Stimulated activated naive B cell treated with anti-CD40 and anti-IgM and Interleukin-4, amounts not matched to agents 10 μg/mL and 1 μg/mL and 100 μg/mL, for 72 hours (primary cell): ENCODE measurements at places on chromosomes 7 and 10.

DNA sequence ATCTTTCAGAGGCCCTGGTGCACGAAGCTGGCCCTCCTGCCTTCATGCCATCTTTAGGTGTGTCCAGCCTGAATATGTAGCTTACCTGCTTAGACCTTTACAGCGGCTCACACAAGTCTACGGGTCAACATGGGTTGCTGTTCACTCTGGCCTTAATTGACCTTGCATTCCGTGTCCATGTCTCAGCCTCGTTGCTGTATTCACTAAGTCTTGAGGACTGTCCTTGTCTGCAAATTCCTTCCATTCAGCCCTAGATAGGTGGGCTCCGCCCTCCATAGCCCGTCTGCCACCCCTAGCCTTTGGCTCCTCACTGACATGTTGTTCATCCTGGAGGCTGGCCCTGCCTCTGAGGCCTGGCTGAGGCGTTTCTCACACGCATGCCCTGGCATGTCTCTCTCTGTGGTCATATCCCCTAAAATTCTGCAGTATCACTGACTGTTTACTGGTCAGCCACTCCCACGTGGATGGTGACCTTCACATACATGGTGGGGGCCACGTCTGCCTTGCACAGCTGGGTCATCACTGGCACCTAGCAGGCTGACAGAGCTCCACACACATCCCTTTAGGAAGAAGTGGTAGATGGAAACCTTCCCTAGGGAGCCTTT is 394.1 kb upstream of the MKI67 start:
- no peak for DNase-seq

DNA sequence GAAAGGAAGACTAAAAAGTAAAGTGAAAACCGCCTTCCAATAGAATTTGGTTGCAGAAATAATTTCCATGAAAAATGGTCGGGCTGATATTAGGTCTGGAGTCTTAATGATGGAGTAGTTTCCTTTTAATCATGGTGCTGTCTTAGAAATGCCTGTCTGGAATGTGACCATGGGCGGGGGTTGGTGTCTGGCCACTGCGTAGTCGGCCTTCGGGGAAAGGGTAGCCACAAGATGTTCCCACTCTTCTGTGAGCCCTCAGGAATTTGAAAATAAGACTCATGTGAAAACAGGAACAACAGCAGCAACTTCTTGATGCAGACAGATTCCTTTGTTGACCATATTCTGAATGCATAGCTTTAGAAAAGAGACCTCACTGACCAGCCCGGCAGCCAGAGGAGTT is 176.8 kb downstream of the KIAA1217 start:
- no peak for DNase-seq

DNA sequence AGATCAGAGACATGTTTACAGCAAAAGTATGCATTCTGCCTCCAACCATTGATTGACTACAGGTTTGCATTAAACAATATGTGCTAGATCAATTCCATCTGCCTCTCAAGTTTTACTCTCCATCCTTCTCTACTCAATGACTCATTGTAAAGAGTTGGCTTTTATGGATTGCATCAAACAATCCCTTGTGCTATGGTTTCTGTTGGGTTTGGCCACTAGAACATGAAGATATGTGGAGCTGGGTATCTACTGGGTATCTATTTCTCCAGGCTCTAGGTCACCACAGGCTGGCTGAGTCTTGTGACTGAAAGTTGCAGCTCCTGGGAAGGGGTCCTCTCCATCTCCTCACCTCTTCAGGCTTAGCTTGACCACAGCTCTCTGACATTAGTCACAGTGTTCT is 204.7 kb downstream of the DGKI start:
- DNase-seq, result no peak

DNA sequence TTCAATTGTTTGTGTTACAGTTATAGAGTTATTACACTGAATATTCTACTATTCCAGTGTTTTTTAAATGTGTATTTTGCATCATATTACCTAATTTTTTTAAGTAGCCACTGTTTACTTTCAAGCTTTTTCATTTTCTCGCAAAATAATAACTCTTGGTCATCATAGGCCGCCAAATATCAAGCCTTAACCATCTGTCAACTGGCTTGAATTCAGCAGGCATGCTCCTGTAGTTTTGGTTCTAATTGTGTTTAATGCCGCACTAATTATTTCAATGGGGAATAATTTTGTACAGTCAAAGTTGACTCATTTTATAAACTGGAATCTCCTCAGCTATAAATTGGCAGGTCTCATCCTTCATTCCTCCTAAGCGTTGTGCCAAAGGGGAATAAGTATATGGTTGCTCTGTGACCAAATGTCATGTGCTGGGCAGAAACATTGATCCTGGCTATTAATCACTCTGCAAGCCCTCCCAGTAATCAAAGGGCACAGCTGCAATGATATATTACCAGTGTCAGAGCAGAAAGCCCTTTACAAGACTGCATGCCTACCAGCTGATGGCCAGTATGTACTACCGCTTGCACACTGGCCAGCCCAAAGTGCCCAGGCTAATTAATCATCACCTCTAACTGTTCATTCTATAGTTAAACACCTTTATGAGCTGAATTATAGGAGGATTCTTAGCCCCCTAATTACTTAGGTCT is 74.8 kb downstream of the SKAP2 start:
- DNase-seq, result no peak

DNA sequence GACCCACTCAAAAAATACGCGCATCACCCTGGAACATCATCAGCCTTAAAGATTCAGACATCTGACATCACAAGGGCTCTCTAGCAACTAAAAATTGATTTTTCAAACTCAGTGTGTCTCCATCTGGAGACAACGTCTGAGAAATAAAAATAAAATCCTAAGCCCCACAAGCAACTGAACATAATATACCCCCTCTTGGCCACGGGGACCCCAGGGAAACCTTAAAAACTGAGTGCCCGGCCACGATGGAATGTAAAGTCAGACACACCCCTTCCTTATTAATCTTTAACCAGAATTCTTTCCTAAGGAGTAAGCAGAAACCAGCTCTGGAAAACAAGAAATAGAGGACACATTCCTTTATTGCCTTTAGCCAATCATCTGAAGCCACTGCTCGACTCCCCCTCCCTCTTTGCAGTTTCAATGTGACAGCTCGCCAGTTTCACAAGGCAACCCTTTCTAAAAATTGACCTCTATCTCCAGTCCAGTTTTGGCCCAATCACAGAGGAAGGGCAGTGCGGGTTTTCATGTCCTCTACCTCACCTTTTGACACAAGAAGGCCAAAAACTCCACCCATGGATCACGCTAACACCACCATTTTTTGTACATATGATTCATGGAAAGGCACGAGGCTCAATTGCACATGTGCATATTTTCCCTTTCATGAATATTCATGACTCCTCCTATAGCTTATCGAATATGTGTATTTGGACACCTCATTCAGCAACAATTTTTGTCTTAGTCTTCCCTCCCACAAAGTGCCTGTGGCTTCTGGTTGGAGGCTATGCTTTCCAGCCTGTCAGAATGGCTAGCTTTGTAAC is 24.2 kb downstream of the IFIT3 start:
- DNase-seq, result no peak

- no peak for DNase-seq
These were observed 29.3 kb upstream of the NCAPG2 start for GRCh38 chr7:158733775-158734494.

DNA sequence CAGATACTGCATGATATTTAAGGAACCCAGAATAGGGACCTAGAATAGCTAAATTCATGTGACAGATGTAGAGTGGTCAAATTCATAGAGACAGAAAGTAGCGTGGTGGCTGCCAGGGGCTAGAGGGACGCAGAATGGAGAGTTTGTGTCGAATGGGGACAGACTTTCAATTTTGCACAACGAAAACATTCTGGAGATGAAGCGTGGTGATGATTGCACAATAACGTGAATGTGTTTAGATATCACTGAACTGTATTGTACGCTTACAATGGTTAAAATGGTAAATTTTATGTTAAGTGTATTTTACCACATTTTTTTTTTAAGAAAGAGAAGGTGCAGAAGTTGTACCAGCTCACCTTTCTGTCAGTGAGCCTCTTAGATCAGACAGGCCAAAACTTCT is 137.8 kb upstream of the TNS3 start:
- no peak for DNase-seq

GRCh38 chr7:23115991-23116390 is 10.4 kb downstream of the KLHL7 start:
- DNase-seq, result no peak

GRCh38 chr10:45582386-45582781 is 90.2 kb downstream of the ZFAND4 start:
- no peak for DNase-seq

DNA sequence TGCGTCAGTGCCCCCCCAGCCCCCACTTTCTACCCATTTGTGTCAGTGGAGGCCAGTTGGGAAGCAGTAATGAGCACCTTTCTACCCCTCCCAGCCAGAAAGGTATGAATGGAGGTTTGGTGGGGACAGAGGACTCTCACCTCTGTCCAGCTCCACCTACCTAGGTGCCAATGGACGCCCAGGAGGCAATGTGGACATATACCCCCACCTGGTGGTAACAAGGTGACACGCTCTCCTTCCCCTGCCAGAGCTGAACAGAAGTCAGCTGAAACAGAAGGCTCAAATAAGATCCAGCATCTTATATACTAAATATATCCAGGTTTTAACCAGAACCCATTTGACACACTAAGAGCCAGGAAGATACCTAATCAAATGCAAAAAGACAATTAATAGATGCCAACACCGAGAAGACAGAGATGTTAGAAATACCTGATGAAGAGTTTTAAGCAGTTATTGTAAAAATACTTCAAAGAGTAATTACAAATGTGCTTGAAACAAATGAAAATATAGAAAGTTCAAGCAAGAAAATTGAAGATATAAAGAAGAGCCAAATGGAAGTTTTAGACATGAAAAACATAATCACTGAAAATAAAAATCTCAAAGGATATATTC is 18.4 kb upstream of the SORCS3 start:
- no peak for DNase-seq

DNA sequence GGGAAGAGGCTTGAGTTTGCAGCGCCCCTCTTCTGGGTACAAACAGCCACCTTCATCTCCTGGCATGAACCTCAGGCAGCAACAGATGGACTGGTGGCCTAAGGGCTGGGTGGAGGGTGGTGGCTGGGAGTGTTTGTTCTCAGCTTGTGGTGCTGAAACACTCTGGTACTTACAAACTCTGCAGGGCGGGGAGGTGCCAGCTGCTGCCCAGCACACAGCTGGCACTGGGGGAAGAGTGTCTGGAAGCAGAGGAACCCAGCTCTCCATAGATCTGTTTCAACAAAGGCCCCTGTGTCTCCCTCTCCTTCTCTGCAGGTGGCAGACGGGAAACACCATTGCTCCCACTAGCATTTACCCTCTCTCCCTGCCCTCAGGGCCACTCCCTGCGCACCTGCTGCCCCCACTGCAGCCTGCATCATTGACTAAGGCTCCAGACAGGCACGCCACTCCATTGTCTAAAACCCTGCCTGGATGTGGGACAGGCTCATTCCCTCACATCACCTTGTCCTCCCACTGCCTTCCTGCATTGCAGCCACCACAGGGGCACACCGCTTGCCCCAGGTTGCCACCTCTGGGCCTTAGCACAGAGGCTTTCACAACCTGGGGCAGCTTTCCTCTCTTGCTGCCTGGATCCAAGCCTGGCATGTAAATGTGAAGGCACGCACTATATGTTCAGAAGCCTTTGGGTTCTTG is 6.5 kb downstream of the ARHGAP22 start:
- DNase-seq, result no peak

- DNase-seq, result no peak
These were observed 2.7 kb upstream of the HERPUD2 start for GRCh38 chr7:35697414-35698175.

GRCh38 chr7:150848111-150848510 is 4.2 kb upstream of the AOC1 start:
- DNase-seq, result no peak

DNA sequence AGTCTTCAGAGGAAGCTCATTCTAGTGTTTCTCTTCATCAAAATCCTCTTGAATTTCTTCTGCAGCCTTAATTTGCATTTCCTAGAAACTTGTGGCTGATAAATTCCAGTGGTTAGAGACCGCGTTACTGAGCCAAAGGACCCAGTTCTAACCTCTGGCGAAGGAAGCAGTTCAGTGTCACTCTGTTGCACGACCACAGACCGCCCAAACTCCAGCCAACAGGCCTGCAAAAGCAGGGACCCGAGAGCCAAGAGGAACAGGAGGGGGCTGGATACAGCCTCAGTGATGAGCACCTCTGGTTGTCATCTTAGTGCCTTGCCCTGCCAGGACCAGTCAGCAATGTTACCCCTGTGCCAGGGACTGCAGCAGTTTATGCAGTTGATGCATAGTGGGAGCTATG is 70.0 kb downstream of the AFAP1L2 start:
- no peak for DNase-seq

GRCh38 chr10:78247266-78247665 is 213.6 kb downstream of the RPS24 start:
- no peak for DNase-seq

DNA sequence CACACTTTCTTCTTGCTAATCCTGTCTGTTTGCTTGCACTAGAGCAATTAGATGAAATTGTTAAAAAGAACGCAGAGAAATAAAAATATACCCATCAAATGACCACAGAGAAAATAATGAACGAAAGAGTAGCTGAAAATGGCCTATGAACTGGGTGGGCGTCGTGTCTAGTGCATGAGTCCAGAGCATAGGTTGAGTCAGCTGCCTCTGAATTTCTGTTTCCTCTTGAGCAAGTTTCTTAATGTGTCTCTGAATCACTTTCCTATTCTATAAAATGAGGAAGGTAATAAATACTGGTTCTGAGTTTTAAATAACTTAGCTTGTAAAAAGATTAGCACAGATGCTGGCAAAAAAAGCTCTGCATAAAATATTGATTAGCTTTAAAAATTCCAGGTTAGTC is 75.0 kb downstream of the POM121L12 start:
- no peak for DNase-seq

DNA sequence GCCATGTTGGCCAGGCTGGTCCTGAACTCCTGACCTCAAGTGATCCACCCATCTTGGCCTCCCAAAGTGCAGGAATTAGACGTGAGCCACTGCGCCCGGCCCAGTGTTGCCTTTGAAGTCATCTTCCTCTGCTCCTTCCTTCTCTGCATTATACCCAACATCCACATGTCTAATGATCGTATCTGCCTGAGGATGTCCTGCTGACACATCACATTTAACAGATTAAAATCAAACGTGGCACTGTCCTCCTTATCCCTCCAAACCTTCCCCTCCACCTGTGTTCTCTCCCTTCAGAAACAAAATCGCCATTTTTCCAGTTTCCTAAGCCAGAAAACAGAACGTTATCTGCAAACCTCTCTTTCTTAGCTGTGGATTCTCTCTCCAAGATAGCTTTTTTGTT is 8.4 kb upstream of the SDK1 start:
- DNase-seq, result no peak
